ENCODE measurements at places on chromosomes 5 and 9.

GRCh38 chr5:73558950-73559349, 6.5 kb downstream of the ANKRA2 start:
- DNase-seq, result no peak

GRCh38 chr9:109802491-109802890, 22.5 kb downstream of the PALM2AKAP2 start:
- no peak for DNase-seq

DNA sequence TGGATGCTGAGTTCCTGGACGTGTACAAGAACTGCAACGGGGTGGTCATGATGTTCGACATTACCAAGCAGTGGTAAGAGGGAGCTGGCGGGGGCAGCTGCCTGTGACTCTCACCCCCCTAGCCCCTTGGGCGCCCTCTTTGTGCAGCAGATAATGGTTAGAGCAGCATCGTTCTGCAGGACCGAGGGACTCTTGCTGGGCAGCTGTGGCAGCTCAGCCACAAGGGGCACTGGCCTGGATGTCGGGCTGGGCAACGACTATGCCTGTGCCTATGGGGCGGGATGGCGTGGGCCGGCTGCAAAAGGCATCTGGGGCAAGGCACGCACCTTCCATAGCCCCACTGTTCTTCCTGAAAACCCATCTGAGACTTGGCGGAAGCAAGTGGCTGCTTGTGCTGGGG, 12.9 kb upstream of the AJM1 start:
- DNase-seq, result no peak

- DNase-seq, result peak; percentile 24
Measured at GRCh38 chr9:133782157-133783130, 44.3 kb upstream of the SARDH start.

- no peak for DNase-seq
Measured at GRCh38 chr9:87674565-87675299, 51.2 kb upstream of the CTSL start.

GRCh38 chr9:71814226-71814625, 45.9 kb upstream of the CEMIP2 start:
- no peak for DNase-seq

- no peak for DNase-seq
Measured at GRCh38 chr5:126998201-126998631, 32.1 kb downstream of the MARCHF3 start.

- DNase-seq, result no peak
Measured at GRCh38 chr9:133976191-133976861, 15.8 kb downstream of the VAV2 start.

DNA sequence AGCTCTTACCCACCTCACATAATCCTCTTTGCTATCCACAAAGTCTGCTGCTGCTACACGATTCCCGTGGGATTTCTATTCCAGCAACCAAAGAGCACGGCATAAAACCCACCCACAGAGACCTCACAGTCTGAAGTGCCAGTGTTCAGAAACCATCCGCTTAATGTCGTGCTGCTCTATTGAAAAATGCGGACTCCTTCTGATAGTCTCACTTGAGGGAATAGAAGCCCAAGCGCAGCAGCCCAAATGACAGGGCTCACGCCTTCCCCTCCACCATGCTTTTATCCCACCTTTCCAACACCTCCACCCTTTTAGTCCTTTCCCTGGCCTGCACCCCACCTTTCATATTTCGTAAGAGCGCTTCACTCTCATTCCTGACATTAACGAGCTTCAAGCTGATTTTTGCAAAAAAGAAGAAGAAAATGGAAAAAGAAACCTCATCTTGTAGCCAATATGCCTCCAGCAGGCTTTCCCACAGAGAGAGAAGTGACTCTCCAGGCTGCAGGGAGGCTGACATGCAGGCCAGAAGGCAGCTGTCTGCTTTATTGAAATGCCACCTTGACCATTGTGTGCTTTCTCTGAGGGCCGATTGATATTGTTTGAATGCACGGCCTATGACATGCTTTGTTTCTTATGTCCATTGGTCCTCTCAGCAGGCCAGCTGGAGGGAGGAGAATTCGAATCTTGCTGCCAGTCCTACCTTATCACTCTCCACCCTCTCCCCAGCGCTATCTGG, 70.6 kb upstream of the PCSK1 start:
- no peak for DNase-seq

Measured in stimulated activated CD8-positive, alpha-beta memory T cell treated with anti-CD3 and anti-CD28 coated beads, Interleukin-7, amount 100 ng/mL, for 1 hour (primary cell).